Activated CD8-positive, alpha-beta memory T cell treated with anti-CD3 and anti-CD28 coated beads, Interleukin-2, amount 10 ng/mL, durations not matched to agents 7 days and 5 days (primary cell): ENCODE measurements at places on chromosomes 1 and 21. TPM values are rescaled to one million over a fixed set of nuclear protein-coding genes. Genes with fewer than 3 reads are reported as not detected.

DNA sequence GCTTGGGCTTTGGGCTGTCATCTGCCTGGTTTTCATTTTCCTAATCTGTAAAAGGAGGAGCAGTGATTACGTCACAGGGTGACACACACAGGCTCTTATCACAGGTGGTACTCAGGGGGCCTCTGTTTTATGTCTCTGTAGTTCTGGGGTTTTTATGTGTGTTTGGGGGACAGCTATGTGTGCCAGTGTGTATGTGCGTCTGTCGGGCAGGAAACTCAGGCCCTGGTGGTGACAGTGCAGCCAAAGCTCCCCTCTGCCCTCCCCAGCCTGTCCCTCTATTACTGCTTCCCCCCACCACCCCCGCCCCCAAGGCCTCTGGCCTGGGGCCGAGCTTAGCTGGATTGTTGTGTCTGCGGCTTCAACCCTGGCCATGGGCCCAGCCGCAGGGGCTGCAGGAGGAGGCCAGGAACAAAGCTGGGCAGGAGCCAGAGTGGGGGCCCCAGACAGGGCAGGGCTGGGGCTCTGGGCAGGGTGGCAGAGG, 13.3 kb downstream of the MFAP2 start:
- DNase-seq, result no peak

GRCh38 chr1:211036381-211037060, 97.4 kb downstream of the KCNH1 start:
- DNase-seq, result no peak

GRCh38 chr1:190376044-190376443, 101.6 kb downstream of the BRINP3 start:
- no peak for DNase-seq

GRCh38 chr1:26820784-26821269, 5.7 kb upstream of the ZDHHC18 start:
- DNase-seq, result peak; percentile 64

DNA sequence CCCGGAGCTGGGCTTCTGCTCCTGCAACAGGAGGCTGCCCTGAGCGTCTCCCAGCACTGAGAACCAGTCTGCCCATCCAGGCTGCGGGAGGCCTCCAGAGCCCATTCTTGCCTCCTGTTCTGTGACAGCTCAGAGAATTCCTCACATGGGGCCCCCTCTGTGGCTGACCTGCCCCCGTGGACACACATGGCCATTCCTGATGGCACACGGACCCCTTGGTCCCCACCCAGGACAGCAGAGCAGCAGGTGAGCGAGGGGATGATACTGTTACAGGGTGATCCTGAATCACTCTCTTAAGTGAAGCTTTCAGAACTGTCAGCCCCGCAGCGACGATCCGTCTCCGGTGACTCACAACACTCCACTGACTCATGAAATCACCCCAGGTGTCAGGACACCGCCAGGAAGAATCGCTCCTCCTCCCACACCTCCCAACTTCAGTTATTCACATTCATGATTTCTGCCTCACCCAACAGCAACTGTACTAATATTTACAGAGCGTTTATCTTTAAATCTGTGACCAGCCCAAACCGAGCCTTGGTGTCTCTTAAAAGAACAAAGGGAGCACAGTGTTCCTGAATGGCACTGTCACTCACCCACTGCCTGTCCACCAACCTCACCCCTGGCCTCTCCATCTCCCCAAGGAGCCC, 22.5 kb downstream of the CHD5 start:
- DNase-seq, result no peak

The TNFSF4 gene
- total RNA-seq, result 17.5 TPM

- no peak for DNase-seq
Observed at GRCh38 chr1:116404699-116405098, 31.7 kb downstream of the ATP1A1 start.

- peak; percentile 55 for DNase-seq
Observed at GRCh38 chr1:229035054-229035747, 235.7 kb upstream of the RAB4A start.

- DNase-seq, result no peak
Observed at GRCh38 chr1:177431123-177431522, 260.4 kb downstream of the BRINP2 start.
